ENCODE measurements at places on chromosomes 1 and 21.
A peak's percentile ranks its signal among the peaks of the same experiment; 100 is the strongest.

GRCh38 chr1:57839067-57839466, 415.2 kb upstream of the DAB1 start:
- peak; percentile 18 for DNase-seq

GRCh38 chr1:179883745-179884138, 1.7 kb downstream of the TOR1AIP1 start:
- DNase-seq, result peak; percentile 18

- no peak for DNase-seq
Observed at GRCh38 chr1:5239911-5240310, 585.5 kb downstream of the AJAP1 start.

DNA sequence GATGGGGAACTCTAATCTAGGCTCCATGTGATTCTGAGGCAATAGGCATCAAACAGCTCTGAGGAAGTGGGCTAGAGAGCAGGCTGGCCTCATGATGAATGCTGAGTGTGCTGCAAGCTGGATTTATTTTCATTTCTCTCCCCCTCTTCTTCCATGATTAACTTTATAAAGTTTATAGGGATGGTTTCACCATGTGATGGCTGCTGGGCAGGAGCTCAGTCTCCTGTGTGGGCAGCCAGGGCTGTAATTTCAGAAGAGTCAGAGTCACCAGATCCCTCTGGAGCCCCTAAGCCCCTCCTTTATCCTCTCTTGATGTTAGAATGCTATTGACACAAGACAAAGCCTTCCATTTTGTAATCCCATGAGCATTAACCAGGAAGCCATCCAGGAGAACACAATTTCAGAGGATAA, 143.6 kb downstream of the CNIH3 start:
- no peak for DNase-seq

- peak; percentile 85 for DNase-seq
Observed at GRCh38 chr1:229758101-229759036, 132.3 kb downstream of the URB2 start.

DNA sequence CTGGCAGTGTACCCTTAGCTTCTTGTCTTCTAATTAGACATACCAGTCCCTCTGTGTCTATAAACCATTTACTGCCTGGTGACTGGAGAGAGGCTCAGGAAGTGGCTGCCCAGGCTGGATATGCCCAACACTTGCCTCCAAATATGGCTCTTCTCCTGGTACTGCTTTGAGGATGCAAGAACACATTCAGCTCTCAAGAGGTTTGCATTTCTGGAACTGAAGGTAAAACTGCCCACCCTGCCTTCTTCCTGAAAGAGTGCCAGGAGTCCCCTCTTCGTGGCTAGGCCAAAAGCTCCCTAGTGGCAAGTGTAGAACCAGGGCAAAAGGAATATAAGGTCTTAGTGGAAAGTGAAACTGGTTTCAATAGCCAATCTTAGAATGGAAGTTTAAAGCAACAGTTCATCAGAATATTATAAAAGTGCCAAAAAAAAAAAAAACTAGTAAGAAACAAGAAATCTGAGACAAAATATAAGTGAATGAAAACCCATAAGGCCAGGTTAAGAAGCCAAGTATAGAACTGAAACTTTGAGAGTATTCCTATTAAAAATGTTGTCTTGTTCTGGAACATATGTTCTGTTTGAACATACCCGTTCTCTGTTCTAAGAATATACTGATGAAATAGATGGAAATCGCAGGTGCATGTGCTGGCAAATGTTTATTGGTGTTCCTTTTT, 77.2 kb upstream of the CTTNBP2NL start:
- DNase-seq, result no peak

DNA sequence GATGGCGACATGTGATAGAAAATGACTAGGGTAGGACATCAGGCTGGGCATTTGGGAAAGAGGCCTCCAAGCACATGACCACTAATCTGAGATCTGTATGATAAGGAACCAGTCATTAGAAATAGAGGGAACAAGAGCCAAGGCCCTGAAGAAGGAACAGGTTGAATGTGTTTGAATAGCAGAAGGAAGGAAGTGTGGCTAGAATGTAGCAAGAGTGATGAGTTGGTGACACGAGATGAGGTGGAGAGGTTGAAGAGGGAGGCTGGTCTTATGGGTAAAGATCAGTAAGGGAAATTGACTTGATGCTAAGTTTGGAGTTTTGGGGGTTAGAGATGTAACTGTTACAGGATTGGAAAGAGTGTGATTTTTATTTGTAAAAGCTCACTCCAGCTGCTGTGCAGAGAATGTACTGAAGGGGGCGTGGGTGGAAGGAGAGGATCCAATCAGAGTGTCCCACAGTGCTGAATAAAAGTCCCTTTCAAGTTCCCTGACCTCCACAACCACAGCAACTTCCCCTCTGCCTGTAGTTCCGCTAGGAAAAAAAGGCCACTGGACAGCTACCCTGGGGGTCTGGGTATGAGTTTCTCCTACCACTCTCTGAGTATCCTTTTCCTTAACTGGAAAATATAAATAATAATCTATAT, 295.0 kb downstream of the OMA1 start:
- peak; percentile 27 for DNase-seq

GRCh38 chr1:185926588-185926987, 192.4 kb downstream of the HMCN1 start:
- no peak for DNase-seq

- DNase-seq, result no peak
Observed at GRCh38 chr1:21815724-21816321, 3.8 kb downstream of the LDLRAD2 start.

DNA sequence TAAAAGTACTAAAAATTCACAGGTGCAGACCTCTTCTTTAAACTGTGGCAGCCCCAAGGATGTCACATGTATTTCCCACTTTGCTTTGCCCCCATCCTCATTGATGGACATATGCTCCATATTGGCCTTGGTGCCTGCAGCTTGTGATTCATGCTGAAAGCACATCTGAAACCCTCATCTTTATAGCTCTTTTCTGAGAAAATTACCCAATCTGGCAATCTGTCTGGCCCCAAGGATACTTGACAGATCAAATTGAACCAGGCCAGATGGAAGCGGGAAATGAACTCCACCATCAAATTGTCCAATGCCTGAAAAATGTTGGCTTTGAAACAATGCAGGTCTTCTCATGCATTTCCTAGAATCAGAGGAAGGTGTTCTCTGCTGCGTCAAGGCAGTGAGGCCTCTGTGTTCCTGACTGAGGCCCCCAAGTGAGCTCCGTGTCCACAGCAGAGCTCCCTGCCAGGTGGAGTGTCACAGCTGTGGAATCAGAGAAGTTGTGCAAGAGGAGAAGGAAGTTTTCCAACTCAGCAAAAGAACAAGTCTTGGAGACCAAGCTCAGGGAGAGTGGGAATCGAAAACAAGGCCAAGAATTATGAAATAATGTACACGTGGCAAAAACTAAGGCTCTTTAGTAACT, 323.7 kb downstream of the PLPP3 start:
- peak; percentile 4 for DNase-seq

GRCh38 chr1:1778663-1779319, 521 bp upstream of the NADK start:
- DNase-seq, result peak; percentile 36

GRCh38 chr1:194568610-194569009, 1382.2 kb upstream of the B3GALT2 start:
- peak; percentile 14 for DNase-seq

DNA sequence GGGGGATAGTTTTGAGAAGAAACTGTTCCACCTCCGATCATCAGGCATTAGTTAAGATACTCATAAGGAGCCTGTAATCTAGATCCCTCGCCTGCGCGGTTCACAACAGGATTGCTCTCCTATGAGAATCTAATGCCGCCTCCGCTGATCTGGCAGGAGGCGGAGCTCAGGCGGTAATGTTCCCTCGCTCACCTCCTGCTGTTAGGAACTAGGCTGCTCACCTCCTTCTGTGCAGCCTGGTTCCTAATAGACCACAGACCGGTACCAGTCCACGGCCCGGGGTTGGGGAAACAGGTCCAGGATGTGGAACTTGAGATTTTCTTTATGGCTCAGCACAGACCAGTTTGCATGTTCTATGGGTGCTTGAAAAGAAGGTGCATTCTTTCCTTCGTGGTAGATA, 27.2 kb upstream of the FAM3B start:
- DNase-seq, result peak; percentile 14

GRCh38 chr21:16708101-16708835, 804.6 kb upstream of the CXADR start:
- peak; percentile 41 for DNase-seq

DNA sequence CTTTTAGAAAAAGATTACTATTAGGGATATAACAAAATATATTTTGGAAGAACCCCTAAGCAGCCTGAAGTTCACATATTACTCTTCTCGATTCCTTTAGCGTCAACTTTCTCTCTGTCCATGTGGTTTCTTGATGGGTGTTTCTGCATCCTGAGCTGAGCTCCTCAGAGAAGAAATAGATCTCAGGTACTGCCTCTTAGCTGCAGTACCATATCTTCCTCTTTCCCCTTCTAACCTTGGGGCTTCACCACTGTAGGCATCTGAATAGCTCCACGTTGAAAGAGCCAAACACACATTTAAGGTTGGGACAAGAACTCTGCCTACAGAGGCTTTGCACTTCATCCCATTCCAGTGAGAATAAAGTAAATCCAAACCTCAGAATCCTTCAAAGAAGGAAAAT, 59.2 kb downstream of the SAMSN1 start:
- no peak for DNase-seq

DNA sequence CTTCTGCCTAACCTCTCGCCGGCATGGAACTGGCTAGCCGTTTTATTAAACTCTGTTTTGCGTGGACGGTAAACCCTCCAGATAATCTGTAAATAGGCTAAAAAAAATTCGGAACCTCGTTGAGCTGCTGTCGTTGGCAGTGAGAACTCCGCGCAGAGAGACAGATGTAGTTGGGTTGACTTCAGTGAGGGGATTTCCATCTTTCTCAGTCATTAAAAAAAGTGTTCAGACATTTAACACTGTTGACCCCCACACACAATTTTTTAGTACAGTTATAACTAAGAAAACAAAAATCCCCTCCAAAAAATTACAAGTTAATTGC, 464 bp downstream of the PARK7 start:
- DNase-seq, result no peak

GRCh38 chr1:212410231-212410820, 4.4 kb downstream of the PACC1 start:
- DNase-seq, result no peak

DNA sequence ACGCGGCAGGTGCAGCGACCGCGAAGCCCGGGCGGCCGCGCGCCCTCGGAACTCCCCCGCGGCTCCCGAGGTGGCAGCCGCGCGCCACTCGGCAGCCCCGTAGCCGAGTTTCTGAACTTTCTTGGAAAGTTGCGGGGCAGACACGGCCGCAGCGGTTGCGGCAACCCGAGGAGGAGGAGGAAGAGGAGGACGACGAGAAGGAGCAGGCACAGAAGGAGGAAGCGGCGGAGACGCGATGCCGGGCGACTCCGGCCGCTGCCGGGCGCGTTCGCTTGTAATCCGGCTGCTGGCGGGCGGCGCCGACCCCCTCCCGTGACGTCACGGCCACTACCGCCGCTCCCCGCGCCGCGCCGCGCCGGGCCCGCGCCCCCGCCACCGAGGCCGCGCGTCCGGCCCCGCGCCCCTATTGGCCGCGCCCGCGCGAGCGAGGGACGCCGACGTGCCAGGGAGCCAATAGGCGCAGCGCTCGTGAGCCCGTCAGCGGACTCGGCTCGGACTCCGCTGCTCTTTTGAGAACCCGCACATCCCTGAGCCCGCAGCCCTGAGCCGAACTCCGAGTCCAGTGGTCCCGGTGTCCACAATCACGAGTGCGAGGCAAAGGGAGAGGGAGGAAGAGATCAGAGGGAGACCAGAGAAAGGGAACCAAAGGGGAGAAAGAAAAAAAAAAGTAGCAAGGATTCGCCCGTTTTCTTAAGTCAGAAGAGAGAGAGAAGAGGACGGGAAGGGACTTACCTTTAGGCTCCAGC, 736 bp upstream of the BARHL2 start:
- DNase-seq, result no peak

DNA sequence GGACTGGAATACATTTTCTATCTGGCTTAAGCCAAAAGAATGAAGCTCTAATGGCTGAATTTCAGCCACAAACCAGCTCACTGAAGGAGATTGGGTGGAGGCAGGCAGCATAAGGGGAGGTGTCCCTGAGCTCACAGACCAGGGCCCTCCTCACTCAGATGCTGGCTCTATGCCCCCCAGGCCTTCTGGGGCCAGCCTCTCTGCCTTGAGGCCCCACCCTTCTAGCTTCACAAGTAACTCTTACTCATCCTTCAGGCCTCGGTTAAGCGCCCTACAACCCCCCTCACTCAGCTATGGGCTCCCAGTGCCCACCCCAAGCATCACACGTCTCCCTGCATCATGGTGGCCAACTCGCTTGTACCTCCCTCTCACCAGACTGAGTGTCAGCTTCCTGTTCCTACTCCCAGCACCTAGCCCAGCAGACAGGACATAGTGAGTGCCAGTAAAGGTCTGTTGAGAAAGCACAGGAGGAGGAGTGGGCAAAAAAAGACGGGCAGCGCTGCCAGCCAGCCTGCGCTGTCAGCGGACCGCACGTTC, 40.8 kb upstream of the GPR157 start:
- DNase-seq, result peak; percentile 29

GRCh38 chr21:44711327-44712202, at the start of gene TSPEAR:
TSS of gene TSPEAR (minus strand) at chr21:44711572. CDS start at chr21:44711514, 58 bp downstream.
- DNase-seq, result no peak

- DNase-seq, result no peak
Observed at GRCh38 chr1:10818262-10819197, 22.1 kb upstream of the CASZ1 start.

DNA sequence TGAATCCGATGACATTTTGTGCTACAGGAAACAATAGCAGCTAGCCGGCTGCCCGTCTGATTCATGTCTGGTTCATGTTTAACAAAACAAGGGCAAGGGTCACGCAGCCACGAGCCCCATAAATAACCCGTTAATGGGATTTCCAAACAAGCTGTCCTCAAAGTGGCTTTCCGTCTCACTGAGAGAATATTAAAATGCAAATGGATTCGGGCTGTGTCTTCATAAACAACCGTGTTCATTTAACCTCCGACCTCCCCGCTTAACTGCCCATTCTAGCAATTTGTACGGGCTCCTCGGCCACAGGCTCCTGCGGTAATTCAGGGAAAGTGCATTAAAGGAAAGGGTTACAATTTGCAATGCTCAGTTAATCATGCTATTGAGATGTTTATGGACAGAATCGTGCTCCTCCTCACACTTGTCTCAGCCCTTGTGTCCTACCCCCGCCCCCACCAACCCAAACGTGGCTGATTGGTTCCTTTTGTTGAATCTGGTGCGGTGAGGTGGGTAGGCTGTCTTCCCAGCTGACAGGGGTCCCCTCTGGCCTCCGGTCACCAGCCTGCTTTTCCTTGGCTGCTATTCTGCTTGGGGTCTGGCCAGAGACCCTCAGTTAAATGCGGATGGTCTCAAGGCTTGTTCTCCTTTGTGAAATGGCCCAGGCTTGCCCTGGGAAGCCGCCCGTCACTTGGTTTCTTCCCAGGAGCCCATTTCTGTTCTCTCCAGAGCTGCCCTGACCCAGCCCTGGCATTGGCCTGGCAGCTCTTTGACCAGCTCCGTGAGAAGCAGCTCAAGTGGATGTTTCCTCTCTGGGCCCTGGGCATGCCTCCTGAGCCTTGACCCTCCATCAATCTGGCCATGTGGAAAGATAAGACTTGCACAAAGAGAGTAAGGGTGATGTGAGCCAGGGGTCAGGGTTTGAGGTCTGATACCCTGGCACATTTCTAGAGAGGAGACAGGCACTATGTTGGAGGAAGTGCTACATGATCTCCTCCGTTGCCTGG, 200.7 kb upstream of the POU3F1 start:
- DNase-seq, result peak; percentile 58

- no peak for DNase-seq
Observed at GRCh38 chr21:45428534-45428933, 23.6 kb downstream of the COL18A1 start.

Data from EL (cell line).